ENCODE measurements at places on chromosomes 12 and 14.
A peak's percentile ranks its signal among the peaks of the same experiment; 100 is the strongest.

GRCh38 chr12:82835217-82835616, 148.5 kb downstream of the TMTC2 start:
- no peak for DNase-seq

DNA sequence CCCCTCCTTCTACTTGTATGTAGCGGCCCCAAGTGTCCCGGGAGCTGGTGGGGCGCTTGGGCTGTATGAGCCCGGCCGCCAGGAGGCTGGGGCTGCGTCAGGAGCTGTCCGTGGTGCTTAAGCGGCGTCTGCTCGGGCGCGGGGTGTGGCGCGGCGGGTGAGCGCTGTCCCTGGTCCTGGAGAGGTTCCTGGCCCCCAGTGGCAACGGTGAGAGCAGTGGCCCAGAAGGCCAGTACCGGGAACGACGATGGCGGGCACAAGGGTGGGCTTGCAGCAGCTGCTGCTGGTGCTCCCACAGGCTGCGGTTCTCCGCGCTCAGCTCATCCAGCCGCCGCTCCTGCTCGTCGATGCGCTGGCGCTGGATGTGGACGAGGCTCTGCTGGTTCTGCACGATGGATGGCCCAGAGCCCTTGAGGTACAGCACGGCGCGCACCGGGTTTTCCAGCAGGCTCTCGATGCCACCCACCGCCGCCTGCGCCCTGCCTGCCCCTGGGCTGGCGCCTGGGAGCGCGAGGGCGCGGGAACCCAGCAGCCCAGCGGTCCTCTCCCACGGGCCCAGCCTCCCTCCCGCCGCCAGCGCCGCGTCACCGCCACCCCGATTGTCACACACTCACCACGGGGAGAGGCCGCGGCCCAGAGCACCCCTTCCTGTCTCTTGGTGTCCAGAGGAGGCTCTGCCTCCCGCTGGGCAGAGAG, 41.9 kb upstream of the FKBP4 start:
- no peak for DNase-seq

- DNase-seq: no peak
Observed at GRCh38 chr12:119695034-119695433, 27.1 kb downstream of the PRKAB1 start.

DNA sequence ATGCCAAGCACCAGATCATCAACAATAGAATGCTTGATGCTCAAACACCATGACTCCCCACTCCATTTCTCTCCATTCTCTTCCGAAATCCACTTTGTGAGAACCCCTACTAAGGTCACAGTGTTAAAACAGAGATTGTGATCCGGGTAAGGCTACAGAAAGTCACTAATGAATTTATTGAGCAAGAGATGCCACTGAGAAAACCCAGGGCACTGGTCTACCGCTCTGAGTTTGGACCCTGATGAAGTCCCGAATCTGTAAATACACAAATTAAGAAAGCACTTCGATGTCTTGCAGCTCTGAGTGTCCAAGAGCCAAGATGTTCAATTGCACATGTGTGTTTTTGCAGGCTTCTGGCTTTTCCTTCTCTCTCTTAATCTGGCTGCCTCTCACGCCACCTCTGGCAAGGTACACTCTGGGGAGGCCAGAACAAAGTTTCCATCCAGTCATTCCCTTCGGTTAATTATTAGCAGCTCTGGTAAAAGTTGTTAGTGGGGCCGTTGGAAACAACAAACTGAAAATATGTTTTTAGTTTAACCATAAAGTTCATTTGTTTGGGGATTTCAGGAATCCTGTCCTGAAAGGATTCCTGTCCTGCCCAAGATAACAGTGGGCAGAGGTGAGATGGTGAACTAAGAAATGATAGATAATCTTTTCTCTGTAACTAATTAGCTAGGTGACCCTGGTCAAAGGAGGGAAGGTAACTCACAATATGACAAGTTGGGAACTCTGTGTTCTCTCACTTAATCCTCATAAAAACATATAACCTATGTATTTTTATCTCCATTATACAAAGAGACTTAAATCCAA, 75.4 kb downstream of the BTG1 start:
- no peak for DNase-seq

- no peak for DNase-seq
Observed at GRCh38 chr14:60621386-60621785, 27.9 kb downstream of the SIX1 start.

DNA sequence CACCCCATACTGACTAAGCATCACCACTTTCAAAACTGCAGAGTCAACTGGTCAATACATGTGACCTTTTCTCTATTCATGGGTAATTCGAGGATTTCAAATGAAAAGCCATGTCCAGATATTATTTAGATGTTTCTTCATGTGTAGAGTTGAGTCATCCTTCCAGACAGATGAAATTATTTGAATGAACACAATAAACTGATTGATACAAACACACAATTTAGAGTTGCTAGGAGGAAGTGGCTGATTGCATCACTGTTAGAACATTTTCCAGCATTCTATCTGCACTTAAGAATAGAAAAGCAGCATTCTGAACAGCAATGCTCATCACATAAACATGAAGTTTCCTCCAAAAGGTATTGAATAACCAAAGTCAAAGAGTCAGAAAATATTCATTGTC, 273.5 kb upstream of the SOX5 start:
- DNase-seq: no peak

DNA sequence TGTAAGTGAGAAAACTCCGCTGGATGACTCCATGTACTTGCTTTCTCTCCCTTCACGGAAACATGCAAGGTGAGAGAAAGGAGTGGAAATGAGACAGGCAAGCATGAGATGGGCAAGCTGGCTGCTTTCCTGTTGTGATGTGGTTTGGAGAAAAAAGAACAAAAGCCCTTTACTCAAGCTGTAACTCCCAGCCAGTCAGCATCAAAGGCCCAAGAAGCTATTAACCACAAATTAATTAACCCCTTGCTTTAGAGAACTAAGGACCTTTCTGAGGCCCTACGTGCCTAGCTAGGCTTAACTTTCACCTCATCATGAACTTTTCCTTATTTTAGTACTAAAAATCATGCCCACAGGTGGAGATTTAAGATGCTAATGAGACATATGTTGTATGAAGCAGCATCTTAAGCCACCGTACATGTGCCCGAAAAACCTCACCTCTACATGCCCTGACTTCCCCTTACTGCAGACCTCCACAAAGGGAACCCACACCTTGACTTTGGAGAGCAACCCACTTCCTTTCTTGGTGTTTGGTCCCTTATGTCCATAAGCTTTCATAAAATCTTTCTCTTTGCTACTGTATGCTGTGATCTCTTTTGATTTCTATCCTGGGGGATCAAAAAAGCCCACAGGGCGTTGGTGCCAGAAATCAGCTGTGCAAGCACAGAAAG, 87.0 kb downstream of the GALNT8 start:
- no peak for DNase-seq

DNA sequence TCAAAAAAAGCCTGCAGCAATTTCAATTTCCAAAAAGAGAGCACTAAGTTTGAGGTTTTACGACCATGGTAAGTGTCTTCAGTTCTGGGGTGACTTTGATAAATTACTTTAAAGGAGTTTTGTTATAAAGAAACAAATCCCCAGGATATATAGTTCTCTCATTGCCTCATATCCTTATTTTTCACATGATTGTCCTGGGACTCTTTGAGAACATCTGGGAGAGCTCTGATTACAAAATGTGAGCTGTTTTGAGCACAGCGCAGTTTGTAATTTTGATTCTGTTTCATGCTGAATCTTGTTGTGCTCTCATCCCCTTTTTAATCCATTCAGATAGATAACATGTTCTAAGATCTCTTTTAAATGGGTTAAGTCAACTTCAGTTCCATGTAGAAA, 67.7 kb upstream of the DCN start:
- DNase-seq: peak; percentile 66

Data from SK-N-MC (cell line).